ENCODE measurements at places on chromosomes 16 and 17.

- DNase-seq: no peak
These were observed 62.6 kb upstream of the ENDOV start for GRCh38 chr17:80352216-80352895.

- no peak for DNase-seq
These were observed 14.9 kb upstream of the MAPK3 start for GRCh38 chr16:30137897-30138296.

DNA sequence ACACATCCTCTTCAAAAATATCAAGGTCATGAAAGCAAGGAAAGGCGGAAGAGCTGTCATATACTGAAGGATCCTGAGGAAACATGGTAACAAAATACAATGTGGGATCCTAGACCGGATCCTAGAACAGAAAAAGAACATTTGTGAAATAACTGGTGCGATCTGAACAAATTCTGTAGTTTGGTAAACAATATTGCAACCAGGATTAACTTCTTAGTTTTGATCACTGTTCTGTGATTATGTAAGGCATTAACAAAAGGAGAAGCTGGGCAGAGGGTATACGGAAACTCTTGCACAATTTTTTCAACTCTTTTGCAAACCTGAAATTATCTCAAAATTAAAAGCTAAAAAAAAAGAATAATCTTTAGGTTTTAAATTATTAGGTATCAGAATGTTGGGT lies 109.7 kb downstream of the TRIM37 start:
- no peak for DNase-seq

- no peak for DNase-seq
These were observed 379 bp downstream of the SNX29 start for GRCh38 chr16:11976850-11977375.

Measured in stimulated activated CD8-positive, alpha-beta memory T cell treated with anti-CD3 and anti-CD28 coated beads, Interleukin-15, amount 100 ng/mL, for 1 hour (primary cell).